A549 treated with AZD2906 at 1 μM for 4 hours (cell line): ENCODE measurements at places on chromosomes 3 and 15. TPM values are rescaled to one million over a fixed set of nuclear protein-coding genes. Genes with fewer than 3 reads are reported as not detected.

IL16 gene
- 0.01 to 0.17 TPM (median 0.09 TPM) in 4 of 5 replicates, not detected in the other for total RNA-seq

IL12A gene
- total RNA-seq, result 0.97 to 1.8 TPM (median 1.1 TPM) in 5 replicates

ARL6IP5 gene
- total RNA-seq, result 76.3 to 103 TPM (median 80.3 TPM) in 5 replicates

GOLGA6L25 gene
- total RNA-seq, result not detected in 5 replicates

SLC22A13 gene
- total RNA-seq, result 0.06 to 0.14 TPM (median 0.09 TPM) in 4 of 5 replicates, not detected in the other

CMTM6 gene
- 33.9 to 43.5 TPM (median 38.3 TPM) in 5 replicates for total RNA-seq

CD80 gene
- total RNA-seq, result 0.03 TPM in 1 of 5 replicates, not detected in the others

FEZF2 gene
- not detected in 5 replicates for total RNA-seq

WDR72 gene
- total RNA-seq, result 6.6 to 8.3 TPM (median 7.1 TPM) in 5 replicates

CIB2 gene
- 24.4 to 28.2 TPM (median 28.0 TPM) in 5 replicates for total RNA-seq

ALPK3 gene
- 0.07 to 0.15 TPM (median 0.12 TPM) in 5 replicates for total RNA-seq

RBP2 gene
- total RNA-seq, result not detected in 5 replicates

GPR156 gene
- 0.30 to 0.39 TPM (median 0.33 TPM) in 5 replicates for total RNA-seq

CLSTN2 gene
- total RNA-seq, result 0.02 to 0.07 TPM (median 0.02 TPM) in 5 replicates

PLA2G4F gene
- total RNA-seq, result 0.05 TPM in 1 of 5 replicates, not detected in the others

GLDN gene
- 0.03 to 0.08 TPM (median 0.05 TPM) in 3 of 5 replicates, not detected in the others for total RNA-seq

LRTM1 gene
- total RNA-seq, result not detected in 5 replicates

SPINT1 gene
- total RNA-seq, result 0.55 to 1.1 TPM (median 0.73 TPM) in 5 replicates

TMIE gene
- total RNA-seq, result 0.07 to 0.17 TPM (median 0.12 TPM) in 5 replicates

SYNPR gene
- total RNA-seq, result not detected in 5 replicates

PCSK6 gene
- 12.0 to 14.0 TPM (median 13.7 TPM) in 5 replicates for total RNA-seq

CEP19 gene
- 2.4 to 3.1 TPM (median 2.6 TPM) in 5 replicates for total RNA-seq

ZNF148 gene
- 6.5 to 10.3 TPM (median 8.3 TPM) in 5 replicates for total RNA-seq

TRANK1 gene
- 1.1 to 2.1 TPM (median 1.3 TPM) in 5 replicates for total RNA-seq

CCR3 gene
- total RNA-seq, result not detected in 5 replicates

SSR3 gene
- total RNA-seq, result 193 to 207 TPM (median 206 TPM) in 5 replicates

ADCY5 gene
- 0.39 to 0.88 TPM (median 0.61 TPM) in 5 replicates for total RNA-seq

TSC22D2 gene
- total RNA-seq, result 15.9 to 17.5 TPM (median 17.1 TPM) in 5 replicates
